ENCODE measurements at places on chromosomes 1 and 21. TPM values are rescaled to one million over a fixed set of nuclear protein-coding genes. Genes with fewer than 3 reads are reported as not detected.

DNA sequence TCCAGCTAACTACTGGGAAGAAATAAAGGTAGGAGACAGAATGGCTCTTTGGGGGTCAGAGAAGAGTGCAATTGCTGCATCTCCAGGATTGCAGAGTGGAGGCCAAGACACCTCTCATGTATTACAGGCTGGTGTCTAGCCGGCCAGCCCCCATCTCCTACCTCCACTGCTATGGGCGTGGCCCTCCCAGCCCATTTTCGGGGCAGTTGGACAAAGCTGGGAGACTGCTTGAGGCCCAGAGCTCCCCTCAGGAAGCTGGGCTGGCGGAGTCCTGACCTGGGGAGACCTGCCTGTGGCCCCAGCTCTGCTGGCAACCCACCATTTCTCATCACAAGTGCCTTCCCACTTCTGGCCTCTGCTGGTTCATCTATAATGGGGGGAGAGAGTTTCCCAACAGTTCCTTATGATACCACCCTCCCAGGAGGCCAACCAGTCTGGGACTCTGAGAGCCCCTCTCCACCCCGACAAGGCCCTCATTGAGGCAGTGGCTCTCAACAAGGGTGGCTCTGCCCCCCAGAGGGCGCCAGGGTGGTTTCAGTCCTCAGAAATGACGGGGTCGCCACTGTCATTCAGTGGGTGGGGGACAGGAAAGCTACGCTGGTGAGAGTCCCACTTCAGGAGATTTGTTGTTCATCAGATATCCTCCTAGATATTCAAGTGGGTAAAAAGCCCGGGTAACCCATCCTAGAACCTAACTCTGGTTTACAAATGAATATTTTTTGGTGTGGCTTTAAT is 11.5 kb downstream of the RAP1GAP start:
- DNase-seq = no peak

GRCh38 chr21:20968391-20968790 is 29.8 kb upstream of the NCAM2 start:
- DNase-seq = no peak

GRCh38 chr1:59318271-59318860 is 21.5 kb downstream of the FGGY start:
- DNase-seq = no peak

DNA sequence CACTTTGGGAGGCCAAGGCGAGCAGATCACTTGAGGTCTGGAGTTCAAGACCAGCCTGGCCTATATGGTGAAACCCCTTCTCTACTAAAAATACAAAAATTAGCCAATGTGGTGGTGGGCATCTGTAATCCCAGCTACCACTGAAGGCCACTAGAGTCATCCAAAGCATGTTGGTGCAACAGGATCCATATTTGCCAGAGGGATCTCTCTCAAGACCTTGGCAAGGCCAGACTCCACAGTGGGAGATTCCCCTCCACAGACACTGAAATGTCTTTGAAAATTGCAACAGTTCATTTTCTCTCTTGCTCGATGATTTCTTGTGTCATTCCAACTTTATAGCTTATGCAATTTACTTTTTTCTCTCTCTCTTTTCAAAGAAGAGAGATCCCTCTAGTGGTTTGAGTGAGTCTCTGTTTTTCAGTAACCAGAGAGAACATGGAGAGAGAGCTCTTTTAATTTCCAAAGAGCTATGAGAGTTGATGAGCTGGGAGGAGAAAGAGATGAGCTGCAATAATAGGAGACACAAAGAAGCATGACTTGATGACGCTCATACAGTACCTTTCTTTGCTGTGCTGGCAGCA is 176.8 kb upstream of the USP25 start:
- peak; percentile 43 for DNase-seq

SIK1 gene
- 23.6 TPM for total RNA-seq

Data from umbilical cord (tissue), 2 donors.